Activated gamma-delta T cell (primary cell): ENCODE measurements at places on chromosomes 7 and 10.

GRCh38 chr7:101705331-101705730 lies 76.2 kb upstream of the MYL10 start:
- no peak for DNase-seq

DNA sequence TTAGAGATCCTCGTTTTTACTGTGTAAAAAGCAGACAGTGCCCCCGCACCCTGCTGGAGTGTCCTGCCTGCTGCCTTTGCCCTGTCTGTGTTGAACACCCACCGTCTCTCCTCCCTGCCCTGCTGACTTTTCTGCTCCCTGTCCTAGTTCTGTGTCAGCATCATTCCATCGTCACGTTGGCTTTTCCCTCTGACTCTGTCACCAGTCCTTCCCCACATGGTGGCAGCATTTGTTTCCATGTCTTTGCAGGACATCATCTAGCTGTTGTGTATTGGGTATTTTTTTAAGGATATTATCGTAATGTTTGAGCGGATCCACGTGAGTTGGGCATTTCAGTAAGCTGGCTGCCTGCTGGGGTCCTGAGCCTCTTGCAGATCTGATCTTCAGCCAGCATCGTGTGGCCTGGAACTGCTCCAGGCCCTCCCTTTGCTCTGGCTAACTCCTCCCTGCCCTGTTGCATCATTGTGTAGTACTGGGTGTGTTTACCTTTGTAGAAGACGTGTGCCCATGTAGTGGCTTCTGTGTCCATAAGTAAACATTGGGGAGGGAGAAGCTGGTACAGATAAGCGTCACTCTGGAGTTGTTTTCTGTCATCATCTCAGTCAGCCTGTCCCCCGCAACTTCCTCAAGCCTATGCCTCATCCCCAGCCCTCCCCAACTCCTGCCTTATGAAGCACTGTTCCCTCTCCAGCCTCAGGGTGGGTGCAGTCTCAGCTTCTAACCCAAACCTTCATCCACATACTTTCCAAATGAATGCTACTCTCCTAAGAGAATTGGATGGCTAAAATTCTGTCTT lies 44.3 kb downstream of the TRRAP start:
- no peak for DNase-seq

- no peak for DNase-seq
Measured at GRCh38 chr7:106134241-106134640, 22.1 kb upstream of the SYPL1 start.

DNA sequence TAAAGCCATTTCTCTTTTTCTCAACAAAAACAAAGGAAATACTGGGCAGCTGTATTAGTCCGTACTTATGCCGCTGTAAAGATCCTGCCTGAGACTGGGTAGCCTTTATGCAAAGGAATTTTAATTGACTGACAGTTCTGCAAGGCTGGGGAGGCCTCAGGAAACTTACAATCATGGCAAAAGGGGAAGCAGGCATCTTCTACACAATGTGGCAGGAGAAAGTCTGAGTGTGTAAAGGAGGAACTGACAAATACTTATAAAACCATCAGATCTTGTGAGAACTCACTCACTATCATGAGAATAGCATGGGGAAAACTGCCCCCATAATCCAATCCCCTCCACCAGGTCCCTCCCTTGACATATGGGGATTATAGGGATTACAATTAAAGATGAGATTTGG lies 264.3 kb downstream of the SEMA3A start:
- no peak for DNase-seq

DNA sequence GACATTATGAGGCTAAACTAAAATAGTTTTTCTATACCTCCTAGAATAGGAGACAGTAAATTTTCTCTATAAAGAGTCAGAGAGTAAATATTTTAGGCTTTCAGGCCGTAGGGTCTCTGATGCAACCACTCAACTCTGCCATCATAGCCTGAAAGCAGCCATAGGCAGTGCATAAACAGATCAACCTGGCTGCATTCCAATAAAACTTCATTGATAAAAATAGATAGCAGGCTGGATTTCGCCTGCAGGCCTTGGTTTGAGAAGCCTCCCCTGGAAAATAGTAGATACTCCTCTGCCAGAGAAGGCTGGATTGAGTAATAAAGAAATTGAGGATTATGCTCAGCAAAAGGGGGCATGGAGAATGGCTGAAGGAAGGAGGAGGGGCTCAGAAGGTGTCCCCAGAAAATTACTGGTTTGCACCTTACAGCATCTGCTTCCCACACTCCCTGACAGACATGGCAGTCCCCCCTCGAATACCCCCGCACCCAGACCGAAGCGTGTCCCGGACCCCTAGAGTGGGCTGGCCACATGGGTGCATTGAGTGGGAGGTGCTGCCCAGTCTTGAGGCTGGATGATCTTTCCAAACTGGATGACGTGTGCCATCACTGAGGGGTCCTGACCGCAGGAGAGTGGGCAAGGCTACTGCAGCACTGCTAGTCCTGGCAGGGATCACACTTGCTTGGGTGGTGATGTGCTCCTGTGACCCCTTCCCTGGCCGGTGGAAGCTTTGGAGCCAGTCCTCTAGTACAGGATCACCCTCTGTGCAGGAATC lies 126.6 kb downstream of the PTPN20 start:
- no peak for DNase-seq

- no peak for DNase-seq
Measured at GRCh38 chr7:46626261-46626660, 705.2 kb upstream of the IGFBP3 start.

- DNase-seq = no peak
Measured at GRCh38 chr7:45035893-45036292, 35.9 kb downstream of the CCM2 start.

DNA sequence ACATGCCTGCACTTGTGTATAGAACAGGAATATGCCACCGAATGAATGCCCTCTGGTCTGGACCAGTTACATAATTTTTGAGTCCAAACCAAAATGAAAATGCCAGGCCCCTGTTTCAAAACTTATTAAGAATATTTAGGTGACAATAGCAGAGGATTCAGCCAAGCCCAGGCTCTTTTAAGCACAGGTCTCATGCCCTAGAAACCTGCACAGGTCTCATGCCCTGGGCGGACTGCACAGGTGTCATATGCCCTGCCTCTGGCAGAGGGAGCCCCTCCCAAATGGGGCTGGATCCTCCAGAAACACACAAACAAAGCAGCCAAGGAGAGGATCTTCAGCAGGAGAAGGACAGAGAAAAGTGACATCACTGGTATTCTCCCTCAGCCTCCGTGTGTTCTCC lies 605.4 kb upstream of the NRP1 start:
- no peak for DNase-seq

DNA sequence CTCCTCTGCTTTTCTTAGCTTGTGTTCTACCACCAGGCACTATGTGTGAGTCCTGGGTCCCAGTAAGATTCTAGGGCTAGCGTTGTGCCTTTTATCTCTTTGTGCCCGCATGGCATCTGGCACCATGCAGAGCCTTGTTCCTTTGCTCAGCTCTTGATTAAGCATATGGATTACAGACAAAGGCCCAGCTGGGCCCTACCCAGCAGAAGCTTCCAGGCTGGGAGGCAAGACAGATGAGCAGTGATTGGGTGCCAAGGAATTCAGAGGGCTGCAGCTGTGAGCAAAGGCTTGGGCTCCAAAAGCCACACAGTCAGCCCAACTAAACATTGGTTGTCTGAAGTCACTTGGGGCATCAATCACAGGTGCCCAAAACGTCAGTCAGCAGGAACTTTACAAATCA lies 2.0 kb downstream of the ACSM6 start:
- DNase-seq = no peak

DNA sequence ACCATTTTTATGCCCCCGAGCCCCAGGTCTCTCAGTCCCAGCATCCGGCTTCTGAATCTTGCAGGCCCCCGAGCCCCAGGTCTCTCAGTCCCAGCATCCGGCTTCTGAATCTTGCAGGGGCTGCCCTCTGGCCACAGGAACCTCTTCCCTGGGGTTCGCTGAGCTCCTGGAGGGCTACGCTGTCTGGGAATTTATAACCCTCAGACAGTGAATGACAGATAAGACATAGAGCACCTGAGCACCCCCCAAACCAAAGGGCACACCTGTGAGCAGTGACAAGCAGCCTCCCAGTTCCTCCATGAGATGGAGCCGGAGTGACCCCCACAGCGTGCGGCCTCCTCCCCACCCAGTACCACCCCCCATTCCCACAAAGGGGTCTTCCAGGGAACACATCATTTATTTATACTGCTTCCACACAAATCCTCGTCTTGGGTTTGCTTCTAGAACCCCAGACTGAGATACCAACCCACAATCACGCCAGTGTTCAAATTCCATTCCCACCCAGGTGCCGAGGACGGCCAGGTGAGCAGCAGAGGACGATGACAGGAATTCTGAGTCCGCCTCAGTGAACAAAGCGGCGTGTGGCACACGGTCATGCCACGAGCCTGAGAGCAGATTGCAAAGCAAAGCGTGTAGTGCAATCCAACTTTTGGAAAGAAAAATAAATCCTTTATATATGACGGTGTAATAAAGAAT lies 57.7 kb upstream of the FAM20C start:
- no peak for DNase-seq

DNA sequence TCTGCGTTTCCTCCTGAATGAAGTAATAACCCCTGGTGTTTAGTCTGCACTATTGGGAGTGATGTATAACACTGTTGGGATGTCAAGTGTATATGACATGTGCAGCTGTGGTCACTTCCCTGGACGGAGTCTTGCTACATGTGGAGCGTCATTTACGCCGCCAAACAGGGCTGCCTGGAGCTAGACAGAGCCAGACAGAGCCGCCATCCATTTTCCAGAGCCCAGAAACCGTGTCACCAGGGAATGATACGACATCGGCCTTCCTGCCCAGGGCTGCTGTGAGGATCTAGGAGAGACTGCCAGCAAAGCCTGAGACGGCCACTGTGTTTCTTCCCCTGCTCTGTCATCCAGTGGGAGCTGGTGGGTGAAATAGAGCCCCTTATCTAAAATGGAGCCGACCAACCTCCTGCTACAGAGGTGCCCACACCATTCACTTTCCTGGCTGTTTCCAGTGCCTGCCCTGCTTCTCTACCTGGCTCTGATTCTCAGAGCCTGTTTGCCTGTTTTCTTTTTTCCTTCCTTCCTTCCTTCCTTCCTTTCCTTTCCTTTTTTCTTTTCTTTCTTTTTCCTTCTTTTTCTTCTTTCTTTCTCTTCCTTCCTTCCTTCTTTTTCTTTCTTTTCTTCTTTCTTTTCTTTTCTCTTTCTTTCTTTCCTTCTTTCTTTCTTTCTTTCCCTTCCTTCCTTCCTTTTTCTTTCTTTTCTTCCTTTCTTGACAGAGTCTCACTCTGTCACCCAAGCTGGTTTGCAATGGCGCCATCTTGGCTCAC lies 13.3 kb upstream of the FGFR2 start:
- DNase-seq = no peak

GRCh38 chr7:22469371-22470143 lies 30.4 kb downstream of the STEAP1B start:
- DNase-seq = no peak

DNA sequence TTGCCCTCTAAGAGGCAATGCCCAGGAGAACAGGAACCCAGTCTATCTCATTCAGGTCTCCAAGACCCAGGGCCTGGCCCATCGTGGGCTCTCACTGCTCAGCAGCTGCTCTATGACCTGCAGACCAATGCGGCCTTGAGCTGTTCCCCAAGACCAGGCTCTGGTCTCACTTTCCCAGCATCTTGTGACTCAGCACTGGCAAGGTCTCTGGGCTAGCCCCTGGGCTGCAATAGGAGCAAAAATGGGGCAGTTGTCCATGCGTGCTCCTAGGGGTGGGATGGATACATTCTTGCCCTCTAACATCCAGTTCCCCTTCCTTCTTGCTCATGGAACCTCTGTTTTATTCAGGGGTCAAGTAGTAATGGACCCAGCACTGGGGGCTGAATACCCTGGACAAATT lies 13.5 kb downstream of the GCK start:
- no peak for DNase-seq

- no peak for DNase-seq
Measured at GRCh38 chr10:101013365-101013825, 13.8 kb downstream of the LZTS2 start.

DNA sequence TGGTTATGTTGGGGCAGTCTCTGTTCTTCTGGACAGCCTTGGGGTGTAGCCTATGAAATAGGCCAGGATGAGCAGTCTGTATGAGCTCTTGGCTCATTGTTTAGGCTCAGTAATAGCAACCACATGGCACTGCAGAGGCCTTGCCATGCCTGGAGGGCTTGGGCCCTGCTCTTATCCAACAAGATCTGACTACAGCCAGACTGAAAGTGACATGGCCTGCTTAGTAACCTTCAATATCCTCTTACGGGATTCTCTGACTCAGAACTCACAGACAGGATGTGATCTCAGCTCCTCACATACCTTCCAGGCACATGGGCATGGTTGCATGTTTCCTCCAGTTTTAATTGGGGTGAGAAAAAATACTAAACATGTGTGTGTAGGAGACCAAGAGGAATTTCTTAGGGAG lies 289.3 kb downstream of the PTEN start:
- DNase-seq = no peak

DNA sequence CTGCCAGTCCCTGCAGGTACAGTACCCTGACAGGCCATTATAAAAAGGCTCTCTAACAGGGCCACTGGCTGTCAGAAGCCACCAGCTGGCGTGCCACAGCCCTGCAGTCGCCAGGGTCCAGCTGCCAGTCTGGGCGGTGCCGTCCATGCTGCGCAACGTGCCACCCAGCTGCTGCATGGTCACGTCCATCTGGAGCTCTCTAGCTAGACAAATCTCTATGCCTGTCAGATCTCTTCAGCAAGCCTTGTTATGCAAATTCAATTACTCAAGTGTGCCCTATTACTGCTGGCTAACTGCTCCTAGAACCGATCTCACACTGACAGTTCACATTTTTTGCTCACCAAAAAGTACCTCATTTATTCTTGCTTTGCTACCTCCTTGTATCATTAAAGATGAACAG lies 75.9 kb downstream of the HIBADH start:
- no peak for DNase-seq

DNA sequence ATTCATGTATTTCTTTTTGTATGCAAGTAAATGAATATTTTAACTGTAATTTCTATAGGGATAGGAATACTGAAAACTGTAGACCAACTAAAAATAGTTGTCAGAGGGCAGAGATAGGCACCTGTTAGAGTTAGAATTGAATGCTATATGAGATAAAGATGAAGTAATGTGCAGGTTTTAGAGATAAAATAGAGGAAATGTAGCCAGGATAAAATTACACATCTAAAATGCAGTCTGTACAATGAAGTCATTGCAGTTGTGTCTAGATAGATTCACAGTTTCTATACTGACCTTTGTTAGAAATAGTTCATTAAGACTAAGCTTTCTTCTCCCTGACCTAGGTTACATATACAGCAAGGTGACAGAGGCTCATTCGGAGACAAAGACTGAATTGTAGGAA lies 46.2 kb downstream of the SMNDC1 start:
- no peak for DNase-seq

GRCh38 chr7:1823376-1824150 lies 153.5 kb downstream of the ELFN1 start:
- no peak for DNase-seq

- no peak for DNase-seq
Measured at GRCh38 chr10:61487506-61487905, 34.3 kb upstream of the TMEM26 start.

GRCh38 chr10:80442879-80443278 lies 11.2 kb upstream of the TSPAN14 start:
- DNase-seq = no peak

DNA sequence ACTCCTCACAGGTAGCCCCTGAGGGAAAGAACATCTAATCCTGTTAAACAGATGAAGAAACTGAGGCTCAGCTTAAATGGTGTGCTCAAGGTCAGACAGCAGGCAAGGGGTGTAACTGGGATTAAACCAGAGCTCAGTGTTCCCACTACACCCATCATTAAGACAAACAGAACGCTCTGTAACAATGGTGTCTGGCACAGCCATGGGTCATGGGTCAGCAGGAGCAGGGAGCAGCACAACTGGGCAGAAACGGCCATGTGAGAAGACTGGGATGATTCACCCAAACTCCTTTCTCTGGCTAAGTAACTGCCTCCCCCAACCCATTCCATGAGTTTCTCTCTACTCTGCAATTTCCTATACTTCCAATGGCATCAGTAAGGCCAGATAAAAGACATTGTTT lies 85.5 kb upstream of the PDE1C start:
- no peak for DNase-seq
